ENCODE measurements at places on chromosomes 4 and X.

- DNase-seq: no peak
Measured at GRCh38 chrX:100076031-100076430, 334.0 kb downstream of the PCDH19 start.

- no peak for DNase-seq
Measured at GRCh38 chr4:128854433-128854832, 44.9 kb downstream of the JADE1 start.

- no peak for DNase-seq
Measured at GRCh38 chrX:72304877-72305276, 837 bp downstream of the CITED1 start.

GRCh38 chr4:41160012-41160789 lies 54.1 kb downstream of the APBB2 start:
- DNase-seq: no peak

GRCh38 chr4:40585201-40585799 lies 44.4 kb downstream of the RBM47 start:
- DNase-seq: no peak
